ENCODE measurements at places on chromosomes 1 and 21. TPM values are rescaled to one million over a fixed set of nuclear protein-coding genes. Genes with fewer than 3 reads are reported as not detected.

Gene BRWD1
- total RNA-seq, result 49.5 TPM

Gene CCDC17
- total RNA-seq, result 2.0 TPM

Gene ERICH3
- not detected for total RNA-seq

Gene GJA4
- 269 TPM for total RNA-seq

Gene PDC
- not detected for total RNA-seq

Gene ABCA4
- total RNA-seq, result 5.2 TPM

Gene AGRN
- total RNA-seq, result 117 TPM

Gene CAPN8
- not detected for total RNA-seq

Gene SLC50A1
- total RNA-seq, result 28.1 TPM

Gene PRDM16
- not detected for total RNA-seq

Gene INSRR
- total RNA-seq, result not detected

Gene ADCY10
- total RNA-seq, result 0.48 TPM

Gene ABCG1
- 34.7 TPM for total RNA-seq

Gene EPS8L3
- total RNA-seq, result under 0.01 TPM

Gene C1orf167
- total RNA-seq, result not detected

Gene MAP10
- total RNA-seq, result 2.0 TPM

Measured in vein endothelial cell (primary cell).